EH (cell line): ENCODE measurements at places on chromosomes 2 and 18.
A peak's percentile ranks its signal among the peaks of the same experiment; 100 is the strongest.

DNA sequence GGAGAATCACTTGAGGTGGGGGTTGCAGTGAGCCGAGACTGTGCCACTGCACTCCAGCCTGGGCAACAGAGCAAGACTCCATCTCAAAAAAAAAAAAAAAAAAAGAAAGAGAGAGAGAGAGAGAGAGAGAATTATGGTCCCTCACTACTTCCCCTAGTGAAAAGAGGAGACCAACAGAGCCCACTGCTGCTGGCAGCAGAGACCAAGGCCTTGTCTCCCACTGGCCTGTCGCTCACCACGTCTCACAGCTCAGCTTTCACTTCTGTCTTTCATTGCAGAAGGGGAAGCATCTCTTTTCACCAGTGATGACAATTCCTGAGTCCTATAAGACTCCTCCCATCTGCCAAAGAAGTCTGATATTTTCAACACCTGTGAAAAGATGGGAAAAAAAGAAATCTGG lies 81.3 kb downstream of the CLHC1 start:
- no peak for DNase-seq

- no peak for DNase-seq
These were observed 125.9 kb downstream of the BCL2L11 start for GRCh38 chr2:111246620-111247061.

DNA sequence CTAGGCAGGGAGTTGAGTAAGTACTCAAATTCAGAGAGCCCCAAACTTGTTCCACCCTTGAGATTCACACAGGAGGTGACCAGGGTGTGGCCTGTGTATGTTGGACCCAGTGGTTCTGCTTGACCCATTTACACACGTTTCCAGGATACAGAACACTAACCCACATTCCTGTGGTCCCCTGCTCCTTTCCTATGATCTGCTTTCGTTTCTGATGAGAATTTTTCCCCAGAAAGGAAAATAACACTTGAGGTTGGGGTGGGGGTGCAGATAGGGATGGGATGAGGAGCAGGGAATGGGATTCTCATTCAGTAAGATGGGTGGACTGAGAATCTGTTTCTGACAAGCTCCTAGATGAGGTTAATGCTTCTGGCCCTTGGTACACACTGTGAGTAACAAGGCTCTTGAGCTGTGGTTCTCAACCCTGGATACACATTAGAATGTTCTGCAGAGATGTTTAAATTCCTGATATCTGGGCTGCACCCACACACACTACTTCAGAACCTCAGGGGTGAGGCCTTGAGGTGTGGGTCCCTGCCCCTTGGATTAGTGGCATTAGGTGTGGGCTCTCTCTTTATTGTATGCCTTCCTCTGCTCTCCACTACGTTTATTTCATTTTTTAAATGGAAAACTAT lies 58.4 kb downstream of the TPGS2 start:
- no peak for DNase-seq

GRCh38 chr18:41928581-41928980 lies 26.5 kb upstream of the PIK3C3 start:
- DNase-seq: no peak

- no peak for DNase-seq
These were observed 28.7 kb downstream of the SMAD2 start for GRCh38 chr18:47901624-47902362.

- DNase-seq: peak; percentile 88
These were observed 5.6 kb upstream of the SMAD7 start for GRCh38 chr18:48956356-48956755.

GRCh38 chr18:52334307-52334706 lies 5.7 kb upstream of the DCC start:
- no peak for DNase-seq

GRCh38 chr2:200054681-200055468 lies 99.5 kb downstream of the MAIP1 start:
- DNase-seq: no peak
